ENCODE measurements at places on chromosomes 3 and 15.

DNA sequence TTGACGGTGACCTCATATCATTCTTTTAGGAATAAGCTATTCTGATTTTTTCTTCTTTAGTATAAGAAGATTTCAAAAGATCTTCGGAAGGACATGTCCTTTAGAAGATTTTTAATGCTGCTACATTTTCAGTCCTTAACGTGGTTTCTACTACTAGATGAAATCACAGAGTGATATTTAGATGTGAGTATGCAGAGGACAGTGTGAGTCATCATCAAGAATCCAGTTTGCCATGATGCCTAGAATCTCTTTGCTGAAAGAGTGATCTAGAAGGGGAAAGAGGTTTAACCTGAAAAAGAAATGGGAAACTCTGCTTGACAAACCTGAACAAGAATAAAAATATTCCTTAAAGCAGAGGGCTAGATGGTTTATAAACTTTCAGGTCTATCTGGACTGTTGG is 43.2 kb downstream of the SLC7A14 start:
- no peak for DNase-seq

GRCh38 chr3:145854499-145854898 is 306.5 kb downstream of the PLOD2 start:
- no peak for DNase-seq

DNA sequence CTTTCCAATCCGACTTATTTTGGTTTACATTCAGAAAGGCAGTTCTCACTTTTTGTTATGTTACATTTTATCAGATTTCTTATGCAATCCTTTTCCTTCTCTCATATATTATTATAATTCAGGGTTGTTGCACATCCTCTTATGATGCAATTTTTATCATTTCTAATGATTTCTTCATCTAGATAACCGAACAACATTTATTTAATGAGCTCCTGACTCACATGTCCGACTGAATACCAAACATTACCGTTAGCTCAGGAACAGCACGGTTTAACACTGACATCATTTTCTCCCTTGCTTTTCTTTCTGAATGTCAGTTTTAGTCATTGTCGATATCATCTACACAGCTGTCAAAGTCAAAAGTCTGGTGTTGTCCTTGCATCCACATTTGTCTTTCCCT is 199.2 kb downstream of the BCHE start:
- no peak for DNase-seq

GRCh38 chr15:34461730-34462129 is 24.1 kb upstream of the GOLGA8A start:
- no peak for DNase-seq

GRCh38 chr3:6216135-6217026 is 644.5 kb upstream of the GRM7 start:
- no peak for DNase-seq

- DNase-seq: no peak
Observed at GRCh38 chr15:85171736-85172135, 190.1 kb downstream of the PDE8A start.

DNA sequence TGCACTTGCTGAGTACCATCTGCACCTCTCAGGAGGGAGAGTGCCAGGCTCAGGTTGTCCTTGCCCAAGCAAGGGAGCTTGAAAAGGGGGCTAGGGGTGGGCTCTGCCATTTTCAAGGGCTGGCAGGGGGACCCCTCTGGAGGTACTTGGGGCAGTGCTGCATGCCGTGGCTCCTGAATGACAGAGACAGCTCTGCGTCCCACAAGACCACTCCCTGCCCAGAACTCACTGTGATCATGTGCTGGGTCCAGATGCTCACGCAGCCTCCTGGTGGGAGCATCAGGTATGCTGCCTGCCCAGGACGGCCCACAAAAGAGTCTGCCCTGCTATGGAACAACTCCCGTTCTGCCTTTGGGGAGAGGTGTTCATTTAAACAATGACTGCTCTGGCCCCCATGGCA is 165.2 kb downstream of the GOLGA6L4 start:
- no peak for DNase-seq

DNA sequence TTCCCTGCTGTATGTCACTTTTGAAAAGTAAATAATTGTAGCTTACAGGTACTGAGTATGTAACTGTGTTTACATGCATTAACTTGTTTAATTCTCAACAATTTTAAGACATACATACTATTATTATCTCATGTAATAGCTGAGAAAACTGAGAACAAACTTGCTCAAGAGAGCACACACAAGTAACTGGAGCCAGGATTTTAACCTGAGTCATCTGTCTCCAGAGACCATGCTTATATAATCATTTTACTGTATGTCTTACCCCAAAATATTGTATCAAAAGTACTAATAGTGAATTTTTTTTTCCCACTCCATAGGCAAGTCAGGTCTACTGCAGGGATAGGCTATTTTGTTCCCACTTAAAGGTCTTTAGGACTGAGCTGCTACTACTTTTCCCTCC is 95.4 kb downstream of the FEZF2 start:
- no peak for DNase-seq
